ENCODE measurements at places on chromosomes 11 and 22.

DNA sequence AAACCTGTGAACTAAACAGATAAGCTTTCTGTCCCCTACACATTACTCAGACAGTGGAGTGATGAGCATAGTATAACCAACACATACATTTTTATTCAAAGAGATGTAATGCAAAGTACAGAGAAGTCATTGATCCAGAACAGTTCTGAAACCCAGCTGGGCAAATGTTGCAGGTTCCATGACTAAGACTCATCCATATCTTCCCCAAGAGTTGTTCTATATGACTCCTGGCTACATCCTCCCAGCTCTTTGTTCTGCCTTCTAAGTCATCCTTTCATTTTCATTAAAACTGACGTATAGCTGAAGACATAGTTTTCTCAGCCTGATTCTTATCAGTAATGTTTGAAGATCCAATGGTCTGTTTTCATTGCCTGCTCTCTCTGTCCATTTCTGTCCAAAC, 47.3 kb downstream of the PLAAT5 start:
- DNase-seq = no peak

GRCh38 chr11:93028960-93029522, 59.6 kb downstream of the MTNR1B start:
- no peak for DNase-seq

- no peak for DNase-seq
Observed at GRCh38 chr11:68351450-68352275, 39.3 kb downstream of the LRP5 start.

- DNase-seq = no peak
Observed at GRCh38 chr22:46077669-46078099, 72.6 kb upstream of the PPARA start.

- no peak for DNase-seq
Observed at GRCh38 chr22:49039625-49040024, 788.0 kb downstream of the BRD1 start.

- no peak for DNase-seq
Observed at GRCh38 chr11:113596658-113597057, 109.5 kb downstream of the TMPRSS5 start.

GRCh38 chr11:20162824-20163782, 2.8 kb upstream of the DBX1 start:
- DNase-seq = no peak

- no peak for DNase-seq
Observed at GRCh38 chr11:116498161-116498560, 274.6 kb downstream of the BUD13 start.

GRCh38 chr11:18608376-18608775, 8.8 kb downstream of the MISFA start:
- no peak for DNase-seq

DNA sequence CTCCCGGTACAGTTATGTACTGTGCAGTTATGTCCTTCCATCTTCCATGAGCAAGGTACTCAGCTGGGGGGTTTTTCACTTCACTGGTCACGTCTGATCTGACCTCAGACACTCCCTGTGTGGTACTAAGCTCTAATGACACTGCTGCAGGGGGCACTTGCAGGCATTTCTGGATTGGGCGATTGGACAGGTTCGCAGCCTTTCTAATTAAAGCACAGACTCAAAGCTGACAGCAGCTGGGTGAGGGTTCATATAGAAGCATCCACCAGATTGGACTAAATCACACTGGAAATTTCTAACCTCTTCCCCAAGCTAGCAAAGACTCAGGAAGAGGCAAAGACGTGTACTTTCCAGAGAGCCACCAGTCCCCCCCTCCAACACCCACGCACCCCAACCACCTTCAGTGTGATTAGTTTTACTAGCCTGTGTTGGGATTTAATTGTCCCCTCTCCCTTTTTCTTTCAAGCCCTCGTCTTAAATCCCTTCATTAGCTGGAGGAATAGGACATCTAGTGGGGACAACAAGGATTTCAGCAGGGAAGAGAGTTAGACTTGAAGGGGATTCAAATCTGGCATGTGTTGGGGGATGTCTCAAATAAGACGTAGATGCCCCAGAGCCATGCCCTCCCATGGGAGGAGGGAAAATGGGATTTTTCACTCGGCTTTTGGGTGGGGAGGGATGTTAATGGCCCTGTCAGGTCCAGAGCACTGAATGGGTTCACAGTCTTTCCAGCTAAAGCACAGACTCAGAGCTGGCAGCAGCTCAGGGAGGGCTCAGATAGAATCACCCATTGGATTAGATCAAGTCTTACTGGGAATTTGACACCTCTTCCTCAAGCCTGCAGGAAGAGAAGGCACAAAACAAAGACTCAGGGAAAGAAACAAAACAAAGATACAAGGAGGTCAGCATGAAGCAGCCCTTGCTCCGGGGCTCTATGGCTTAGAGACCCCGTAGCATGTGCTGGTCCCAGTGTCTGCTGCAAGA, 10.9 kb downstream of the INS start:
- DNase-seq = no peak

DNA sequence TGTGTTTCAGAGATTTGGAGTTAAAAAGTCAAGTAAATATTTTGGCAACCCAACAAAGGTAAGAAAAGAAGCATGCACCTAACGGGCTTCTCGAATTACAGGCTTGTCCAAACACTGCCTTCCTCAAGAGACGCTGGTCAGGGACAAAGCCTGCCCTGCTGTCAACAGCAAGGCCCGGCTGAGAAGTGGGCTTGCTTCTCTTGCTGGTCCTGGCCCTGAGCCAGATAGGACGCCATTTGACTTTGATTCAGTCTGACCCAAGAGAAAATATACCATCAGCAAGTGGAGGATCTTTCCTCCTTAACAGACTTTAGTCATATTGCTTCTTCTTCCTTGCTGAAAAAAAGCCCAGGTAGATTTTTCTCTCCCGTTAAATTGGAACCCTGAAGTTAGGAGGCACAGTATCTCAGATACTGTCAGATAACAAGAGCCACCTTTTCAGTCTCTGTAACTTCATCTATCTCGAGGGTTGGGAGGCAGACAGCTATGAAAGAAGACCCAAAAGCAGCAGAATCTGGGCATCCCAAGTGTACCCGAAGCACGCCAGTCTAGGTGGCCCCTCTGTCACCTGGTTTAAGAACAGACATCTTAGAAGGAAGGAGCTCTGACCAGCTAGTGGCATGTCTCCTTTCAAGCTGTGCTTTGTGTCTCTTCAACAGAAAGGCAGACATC, 57.5 kb downstream of the C22orf31 start:
- no peak for DNase-seq

GRCh38 chr11:107508201-107508857, 50.7 kb upstream of the CWF19L2 start:
- no peak for DNase-seq

DNA sequence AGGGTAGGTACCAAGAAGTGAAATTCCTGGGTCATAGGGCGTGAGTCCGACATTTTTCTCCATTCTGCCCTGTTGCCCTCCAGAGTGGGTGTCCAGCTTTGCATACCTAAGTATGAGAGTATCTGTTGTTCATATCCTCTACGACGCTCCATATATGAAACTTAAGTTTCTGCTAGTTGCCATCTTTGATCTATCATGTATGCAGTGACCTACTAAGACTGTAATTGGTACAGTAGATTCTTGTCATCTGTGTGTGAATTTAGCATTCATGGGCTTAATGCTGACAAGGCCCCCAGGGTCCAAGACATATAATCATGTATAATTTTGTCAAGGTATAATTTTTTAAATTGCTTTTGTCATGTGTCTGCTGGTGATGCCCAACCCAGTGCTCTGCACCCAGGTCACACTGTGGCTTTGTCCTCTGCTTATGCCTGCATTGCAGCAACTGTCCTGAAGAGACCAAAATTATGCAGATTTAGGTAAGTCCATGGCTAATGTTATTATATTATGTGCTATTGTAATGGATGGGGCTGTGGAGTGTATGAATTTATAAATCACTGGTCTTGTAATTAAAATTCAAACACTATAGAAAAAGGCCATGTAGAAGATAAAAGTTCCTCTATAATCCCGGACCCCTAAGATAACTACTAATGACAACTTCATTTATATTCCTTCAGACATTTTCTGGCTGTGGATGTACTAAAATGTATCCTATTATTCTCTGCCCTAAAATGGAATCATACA, 12.2 kb downstream of the NEAT1 start:
- no peak for DNase-seq

- DNase-seq = no peak
Observed at GRCh38 chr22:40258501-40258915, 80.8 kb downstream of the TNRC6B start.

- no peak for DNase-seq
Observed at GRCh38 chr11:359181-359714, 10.1 kb upstream of the B4GALNT4 start.

- no peak for DNase-seq
Observed at GRCh38 chr11:41461057-41461681, 1.7 kb upstream of the LRRC4C start.

GRCh38 chr11:34331329-34331728, 26.5 kb downstream of the ABTB2 start:
- no peak for DNase-seq

DNA sequence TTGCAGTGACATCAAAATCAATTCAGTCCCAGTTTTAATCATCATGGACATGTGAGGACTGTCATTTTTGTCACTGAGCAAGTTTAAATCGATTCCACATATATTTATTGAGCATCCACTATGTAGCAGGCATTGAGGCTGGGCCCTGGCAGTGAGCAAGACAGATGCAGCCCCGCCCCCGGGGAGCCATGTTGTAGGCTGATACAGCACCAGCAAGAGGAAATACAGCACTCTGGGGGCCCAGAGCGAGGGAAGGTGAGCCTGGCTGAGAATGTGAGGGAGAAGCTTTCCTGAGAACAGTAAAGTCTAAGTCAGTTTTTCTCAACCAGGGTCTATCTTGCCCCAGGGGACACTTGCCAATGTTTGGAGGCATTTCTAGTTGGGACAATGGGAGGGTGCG, 108.6 kb upstream of the ASPHD2 start:
- DNase-seq = no peak

DNA sequence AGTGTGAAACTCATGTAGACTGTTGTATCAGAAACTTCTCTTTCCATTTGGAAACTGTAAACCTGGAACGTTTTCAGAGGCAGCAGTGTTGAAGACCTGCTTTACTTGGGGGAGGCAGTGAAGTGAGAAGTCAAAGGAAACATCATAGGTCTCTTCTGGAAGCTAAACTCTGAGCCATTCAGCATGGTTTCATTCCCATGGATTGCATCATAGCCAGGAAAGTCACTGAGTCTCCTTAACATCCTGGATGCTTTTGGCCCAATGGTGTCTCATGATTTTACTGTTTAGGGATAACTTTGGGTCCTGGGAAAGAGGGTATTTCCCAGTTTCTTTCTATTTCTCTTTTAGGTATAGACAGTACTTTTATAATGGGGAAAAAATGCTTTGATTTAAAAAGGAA, 153.2 kb upstream of the E2F8 start:
- DNase-seq = no peak

GRCh38 chr11:99638073-99638553, 617.4 kb downstream of the CNTN5 start:
- DNase-seq = no peak

GRCh38 chr11:12271241-12271640, 106.1 kb upstream of the PARVA start:
- DNase-seq = no peak

- no peak for DNase-seq
Observed at GRCh38 chr22:42964994-42965699, 49.8 kb downstream of the PACSIN2 start.

DNA sequence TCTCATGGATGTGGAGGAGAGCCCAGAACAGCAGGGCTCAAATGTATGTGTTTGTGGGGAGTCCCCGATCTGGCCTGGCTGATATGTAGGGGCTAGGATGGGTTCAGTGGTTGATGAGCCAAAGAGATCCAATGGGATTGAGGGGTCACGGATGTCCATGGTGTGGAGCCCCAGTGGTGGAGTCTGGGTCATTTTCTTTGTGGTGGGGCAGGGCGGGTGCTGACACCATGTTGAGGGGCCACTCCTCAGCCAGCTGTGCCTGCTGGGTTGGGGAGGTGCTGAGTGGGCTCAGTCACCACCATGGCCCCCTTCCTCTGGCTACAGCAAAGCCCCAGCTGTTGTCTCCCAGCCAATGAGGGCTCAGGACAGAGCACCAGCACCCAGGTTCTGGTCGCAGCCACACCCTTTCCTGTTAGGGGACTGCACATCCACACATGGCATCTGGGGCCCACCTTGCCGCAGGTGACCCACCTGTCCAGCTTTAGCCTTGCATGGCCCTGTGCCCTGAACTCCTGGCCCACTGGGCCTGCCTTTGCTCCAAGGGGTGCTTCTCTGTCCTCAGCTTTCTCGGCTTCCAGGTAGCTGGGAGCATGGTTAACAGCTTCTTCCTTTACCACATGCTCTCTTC, 3.2 kb upstream of the GNAZ start:
- DNase-seq = no peak

DNA sequence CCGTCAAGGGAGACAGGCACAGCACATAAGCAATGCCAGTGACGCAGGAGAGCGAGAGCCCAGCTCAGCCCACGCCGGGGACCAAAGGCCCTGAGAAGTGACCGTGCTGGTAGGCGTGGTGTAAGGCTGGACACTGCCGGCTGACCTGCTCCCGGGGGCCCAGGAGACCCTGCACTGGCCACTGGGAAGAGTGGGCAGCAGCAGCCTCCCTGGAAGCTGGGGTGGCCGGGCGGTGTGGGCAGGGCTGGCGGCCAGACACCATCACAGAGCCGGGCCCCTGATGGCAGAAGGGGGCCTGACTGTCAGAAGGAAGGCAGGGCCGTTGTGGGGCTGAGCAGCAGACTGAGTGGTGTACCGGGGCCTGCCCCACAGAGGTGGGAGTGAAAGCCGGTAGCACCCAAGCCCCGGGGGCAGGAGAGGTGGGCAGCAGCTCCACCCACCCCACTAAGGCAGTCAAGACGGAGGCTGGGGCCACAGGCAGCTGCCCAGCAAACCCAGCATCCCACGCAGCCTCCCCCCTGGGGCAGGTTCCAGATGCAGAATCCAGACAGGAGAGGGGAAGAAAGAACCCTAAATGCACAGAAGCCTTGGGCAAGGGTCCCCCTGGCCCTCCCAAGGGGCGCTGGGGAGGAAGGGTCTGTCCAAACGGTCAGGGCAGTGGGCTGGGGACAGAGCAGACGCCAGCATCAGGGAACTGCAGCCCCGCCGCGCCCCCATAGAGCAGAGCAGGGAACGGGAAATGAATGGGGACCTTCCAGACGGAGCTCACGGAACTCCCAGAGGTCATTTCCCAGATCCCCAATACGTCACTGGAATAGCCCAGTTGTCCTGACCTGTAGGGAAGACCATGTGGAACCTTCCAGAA, 205.2 kb downstream of the BRD1 start:
- DNase-seq = no peak

DNA sequence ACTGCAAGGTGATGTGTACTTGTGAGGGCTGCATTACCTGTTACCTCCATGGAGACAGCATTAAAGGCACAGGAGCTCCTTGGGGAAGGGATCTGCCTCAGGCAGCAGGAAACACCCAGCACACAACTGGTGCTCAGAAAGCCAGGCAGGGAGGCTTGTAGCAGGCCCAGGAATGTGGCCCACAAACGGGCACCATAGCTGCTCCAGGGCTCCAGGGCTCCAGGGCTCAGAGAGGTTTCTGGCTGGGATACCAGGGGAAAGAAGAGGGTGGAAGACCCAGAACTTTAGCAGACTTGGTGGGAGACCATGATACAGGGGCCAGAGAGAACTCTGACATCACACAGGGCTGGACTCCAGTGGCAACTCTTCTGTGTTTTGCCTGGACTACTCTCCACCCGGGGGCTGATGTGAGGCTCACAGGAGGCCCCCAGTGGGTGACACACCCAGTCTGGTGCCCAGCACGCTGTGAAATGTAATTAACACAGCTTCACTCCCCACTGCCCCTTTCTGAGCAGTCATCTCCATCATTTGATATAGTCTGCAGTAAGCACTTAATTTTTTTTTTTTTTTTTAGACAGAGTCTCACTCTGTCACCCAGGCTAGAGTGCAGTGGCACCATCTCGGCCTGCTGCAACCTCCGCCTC, 14.7 kb upstream of the SULT4A1 start:
- DNase-seq = no peak
